ENCODE measurements at places on chromosomes 7 and 10. TPM values are rescaled to one million over a fixed set of nuclear protein-coding genes. Genes with fewer than 3 reads are reported as not detected.

Gene TFEC
- 0.32 TPM for total RNA-seq

Gene WDR37
- total RNA-seq, result 13.7 TPM

Gene FERD3L
- 0.43 TPM for total RNA-seq

Gene CEP55
- total RNA-seq, result 18.4 TPM

Gene MYL7
- not detected for total RNA-seq

Gene MNX1
- total RNA-seq, result not detected

Gene MLXIPL
- not detected for total RNA-seq

Gene HMX2
- not detected for total RNA-seq

Gene TMEM60
- total RNA-seq, result 23.6 TPM

Gene LIPN
- not detected for total RNA-seq

Gene GALNT17
- under 0.01 TPM for total RNA-seq

Gene CLDN4
- 0.52 TPM for total RNA-seq

Gene CCDC7
- 24.8 TPM for total RNA-seq

Gene CYP3A7
- not detected for total RNA-seq

Gene ATRNL1
- 12.5 TPM for total RNA-seq

Gene GFRA1
- total RNA-seq, result 22.7 TPM

Gene ATP6V0A4
- not detected for total RNA-seq

Gene IFIT5
- total RNA-seq, result 42.4 TPM

Gene TSPAN12
- 3.4 TPM for total RNA-seq

Gene SRGN
- total RNA-seq, result 183 TPM

Gene PRKAR1B
- 8.6 TPM for total RNA-seq

Gene PNLIPRP1
- total RNA-seq, result not detected

Gene ACBD5
- total RNA-seq, result 27.9 TPM

Gene PHYHIPL
- total RNA-seq, result not detected

Gene DPYSL4
- total RNA-seq, result 6.9 TPM

Gene FAM24A
- total RNA-seq, result not detected

Gene ADAM22
- total RNA-seq, result 1.0 TPM

Gene PRPS1L1
- total RNA-seq, result not detected

Gene GPR85
- total RNA-seq, result 0.65 TPM

Gene ANKRD30A
- not detected for total RNA-seq

Gene CTAGE4
- total RNA-seq, result 1.0 TPM

Gene UTF1
- total RNA-seq, result not detected

Gene TAS2R16
- not detected for total RNA-seq

Gene FAM180A
- 53.3 TPM for total RNA-seq

Gene CFAP43
- 1.2 TPM for total RNA-seq

Gene SP8
- not detected for total RNA-seq

Gene C10orf62
- 0.32 TPM for total RNA-seq

Gene MUC3A
- not detected for total RNA-seq

Gene GSTK1
- total RNA-seq, result 94.9 TPM

Gene DLX6
- total RNA-seq, result 1.6 TPM

Gene ASZ1
- total RNA-seq, result not detected

Gene SPDYE9
- not detected for total RNA-seq

Gene CDNF
- total RNA-seq, result 2.7 TPM

Gene TES
- 49.9 TPM for total RNA-seq

Gene NPY4R2
- not detected for total RNA-seq

Gene LFNG
- total RNA-seq, result 5.1 TPM

Gene OR2A42
- total RNA-seq, result 0.26 TPM

Gene CALML3
- not detected for total RNA-seq

Gene TMEM248
- total RNA-seq, result 110 TPM

Gene ATOH7
- not detected for total RNA-seq

Gene NME8
- total RNA-seq, result not detected

Gene ACTL6B
- total RNA-seq, result not detected

Gene SYT15B
- total RNA-seq, result 0.39 TPM

Gene GARIN1A
- total RNA-seq, result 2.7 TPM

Gene PDE6C
- not detected for total RNA-seq

All from articular chondrocyte of knee joint (primary cell).